ENCODE measurements at places on chromosomes 4 and X.
A peak's percentile ranks its signal among the peaks of the same experiment; 100 is the strongest.

- no peak for DNase-seq
Measured at GRCh38 chr4:93658443-93658842, 170.1 kb upstream of the ATOH1 start.

DNA sequence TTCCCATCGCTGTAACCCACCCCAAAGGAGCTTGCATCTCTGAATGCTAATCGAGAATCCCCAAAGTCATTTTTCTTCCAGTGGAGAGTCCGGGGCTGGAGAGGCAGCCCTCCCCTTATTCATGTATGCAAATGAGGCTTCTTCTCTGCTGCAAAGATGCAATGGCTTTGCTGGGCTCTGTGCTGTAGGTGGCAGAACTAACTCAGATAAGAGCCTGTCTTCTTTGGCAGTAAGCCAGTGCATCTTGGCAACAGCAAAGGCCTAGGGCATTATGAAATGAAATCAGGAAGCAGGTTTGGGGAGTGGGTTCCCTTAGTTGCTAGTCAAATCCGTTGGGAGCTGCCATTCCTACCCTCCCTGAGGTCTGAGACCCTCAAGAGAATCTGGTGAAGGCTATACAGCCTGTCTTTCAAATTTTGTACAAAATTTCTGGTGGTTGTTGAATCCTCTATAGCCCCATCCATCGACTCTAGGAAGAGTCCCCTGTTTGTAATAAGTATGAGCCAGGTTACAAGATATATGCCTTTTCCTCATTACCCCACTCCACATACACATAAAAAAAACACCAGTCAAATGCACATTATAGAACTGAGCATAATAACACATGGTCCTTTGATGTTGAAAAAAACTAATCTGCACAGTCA, 290.6 kb upstream of the TAPT1 start:
- DNase-seq, result no peak

DNA sequence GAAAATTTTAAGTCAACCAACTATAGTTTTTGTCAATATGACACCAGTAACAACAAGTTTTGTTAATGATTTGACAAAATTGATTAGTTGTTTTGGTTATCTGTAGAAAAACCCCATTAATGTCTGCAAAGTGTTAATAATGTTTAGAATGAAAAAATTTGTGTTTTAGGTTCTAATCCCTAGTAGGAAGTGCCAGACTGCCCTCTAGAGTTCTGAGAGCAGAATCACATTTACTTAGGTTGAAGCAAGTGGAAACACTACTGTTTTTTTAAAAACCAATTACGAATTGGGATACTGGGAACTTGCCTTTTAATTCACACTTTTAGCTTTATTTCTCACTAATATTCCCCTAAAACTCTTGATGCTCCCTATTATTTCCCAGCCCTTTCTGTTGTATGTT, 101.1 kb upstream of the CYLC1 start:
- no peak for DNase-seq

- no peak for DNase-seq
Measured at GRCh38 chr4:7128644-7129043, 60.8 kb upstream of the GRPEL1 start.

GRCh38 chr4:3037957-3038461, 36.3 kb downstream of the HTT-AS start:
- no peak for DNase-seq

DNA sequence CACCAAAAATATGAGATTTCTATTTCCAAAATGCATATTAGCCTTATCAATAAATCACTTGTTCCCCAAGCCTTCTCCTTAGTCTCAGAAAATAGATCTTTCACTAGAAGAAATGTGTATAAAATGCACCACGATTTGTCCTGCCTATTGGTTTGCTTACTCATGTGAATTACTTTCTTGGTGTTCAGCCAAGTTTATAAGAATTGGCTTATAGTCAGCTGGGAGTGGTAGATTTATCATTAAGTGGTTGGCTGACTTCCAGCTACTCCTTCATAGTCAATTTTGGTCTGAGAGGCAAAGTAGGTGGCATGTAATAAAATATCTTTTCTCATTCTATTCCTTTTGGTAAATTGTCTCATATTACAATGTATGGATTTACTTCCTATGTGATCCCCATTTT, 1.3 kb downstream of the SULT1E1 start:
- no peak for DNase-seq

GRCh38 chrX:49205443-49205842, 5.5 kb upstream of the SYP start:
- no peak for DNase-seq

- DNase-seq, result no peak
Measured at GRCh38 chrX:100404851-100405250, 5.2 kb downstream of the PCDH19 start.

DNA sequence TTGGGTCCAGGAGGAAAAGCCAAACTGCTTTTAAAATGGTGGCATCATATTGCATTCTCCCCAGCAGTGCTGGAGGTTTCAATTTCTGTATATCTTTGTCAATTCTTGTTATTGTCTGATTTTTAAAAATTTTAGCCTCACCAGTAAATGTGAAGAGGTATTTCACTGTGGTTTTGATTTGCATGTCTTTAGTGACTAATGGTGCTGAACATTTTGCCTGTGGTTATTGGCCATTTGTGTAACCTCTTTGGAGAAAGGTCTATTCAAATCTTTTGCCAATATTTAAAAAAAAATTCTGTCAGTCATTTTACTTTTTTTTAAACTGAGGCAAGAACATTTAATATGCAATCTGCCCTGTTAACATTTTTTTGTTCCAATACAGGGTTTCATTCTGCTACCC, 322.1 kb downstream of the TLL1 start:
- DNase-seq, result no peak

DNA sequence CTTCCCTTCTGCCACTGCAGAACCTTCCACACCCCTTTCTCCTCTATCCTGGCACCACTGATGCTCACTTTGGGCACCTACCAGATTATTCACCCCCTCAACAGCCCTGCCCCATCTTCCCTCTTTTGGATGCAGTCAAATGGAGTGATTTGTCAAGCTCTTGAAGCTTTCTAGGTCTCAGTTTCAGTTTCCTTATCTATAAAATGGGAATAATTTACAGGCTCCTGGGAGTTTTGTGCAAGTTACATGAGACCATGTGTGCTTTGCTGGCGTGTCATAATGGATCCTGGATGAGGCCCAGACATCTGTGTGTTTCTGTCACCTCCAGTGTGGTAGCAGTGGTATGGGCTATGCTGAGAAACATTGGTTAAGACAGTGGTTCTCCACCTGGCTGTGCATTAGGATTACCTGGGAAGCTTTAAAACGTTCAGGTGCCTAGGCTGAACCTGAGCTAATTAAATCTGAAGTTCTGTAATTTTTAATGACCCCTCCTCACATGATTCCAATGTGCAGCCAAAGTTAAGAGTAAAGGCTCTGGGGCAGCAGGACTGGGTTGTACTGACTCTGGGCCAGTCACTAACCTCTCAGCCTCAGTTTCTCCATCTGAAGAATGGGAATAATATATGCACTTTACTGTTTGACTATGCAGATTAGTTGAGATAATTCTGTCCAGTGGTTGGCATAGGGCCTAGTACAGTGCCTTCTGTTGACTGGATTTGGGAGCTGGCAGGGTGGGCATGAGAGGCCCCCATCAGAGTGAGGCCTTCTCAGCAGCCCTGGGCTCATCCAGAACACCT, 6.8 kb upstream of the MGST2 start:
- no peak for DNase-seq

- no peak for DNase-seq
Measured at GRCh38 chrX:15942307-15942706, 87.7 kb upstream of the AP1S2 start.

- no peak for DNase-seq
Measured at GRCh38 chrX:72123471-72124185, 8.1 kb downstream of the RTL5 start.

DNA sequence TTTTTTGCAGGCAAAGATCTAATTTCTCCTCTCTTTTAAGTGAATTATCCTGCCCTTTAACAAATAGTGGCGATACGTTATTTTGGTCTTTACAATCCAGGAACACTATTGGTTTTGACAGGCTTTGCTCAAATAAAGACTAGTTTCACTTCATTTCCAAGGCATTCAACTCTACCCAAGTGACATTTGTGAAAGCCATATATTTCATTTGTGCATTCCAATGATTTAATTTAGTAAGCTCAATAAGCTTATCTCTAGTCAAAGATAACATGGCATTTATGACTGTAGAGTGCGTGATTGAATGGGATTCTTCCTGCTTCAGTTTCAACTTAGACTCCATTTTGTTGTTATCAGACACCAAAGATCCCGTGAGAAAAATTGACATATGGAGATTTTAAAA, 959.8 kb downstream of the ADGRL3 start:
- no peak for DNase-seq

DNA sequence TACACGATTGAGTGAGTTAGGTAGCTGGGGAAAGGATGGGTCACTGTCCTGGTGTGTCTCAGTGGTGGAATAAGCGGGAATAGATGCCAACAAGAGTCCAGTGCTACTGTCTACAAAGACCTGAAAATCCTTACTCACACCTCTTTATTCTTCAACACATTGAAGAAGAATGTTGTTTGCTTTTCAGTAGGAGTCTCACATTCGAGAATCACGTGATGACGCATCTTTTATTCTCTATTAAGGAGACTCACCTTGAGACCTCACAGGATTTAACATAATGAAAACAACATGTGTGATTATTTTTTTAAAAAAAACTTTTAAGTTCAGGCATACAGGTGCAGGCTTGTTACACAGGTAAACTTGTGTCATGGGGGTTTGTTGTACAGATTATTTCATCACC, 75.2 kb downstream of the CD38 start:
- DNase-seq, result no peak

GRCh38 chr4:139530833-139531427, 25.1 kb downstream of the SETD7 start:
- DNase-seq, result peak; percentile 10

DNA sequence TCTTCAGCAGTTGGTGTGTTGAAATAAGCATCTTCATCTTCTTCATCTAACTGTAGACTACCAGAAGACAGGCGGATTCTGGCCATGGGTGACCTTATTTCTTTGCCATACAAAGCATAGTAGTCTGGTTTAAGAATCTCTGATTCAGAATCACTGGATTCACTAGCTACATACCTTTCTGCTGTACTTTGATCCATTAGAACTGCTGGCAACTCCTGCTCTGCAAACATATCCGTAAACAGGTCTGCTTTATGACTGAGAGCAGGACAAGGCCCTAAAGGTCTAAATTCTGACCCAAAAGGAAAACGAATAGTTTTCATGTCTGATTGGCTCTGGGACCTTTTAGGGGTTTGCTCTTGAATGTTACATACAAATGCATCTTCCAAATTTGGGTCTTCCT, 49.9 kb downstream of the FRMD7 start:
- DNase-seq, result no peak

- DNase-seq, result no peak
Measured at GRCh38 chr4:111127841-111128240, 505.0 kb upstream of the PITX2 start.

GRCh38 chr4:151809716-151810115, 48.9 kb upstream of the GATB start:
- DNase-seq, result no peak

DNA sequence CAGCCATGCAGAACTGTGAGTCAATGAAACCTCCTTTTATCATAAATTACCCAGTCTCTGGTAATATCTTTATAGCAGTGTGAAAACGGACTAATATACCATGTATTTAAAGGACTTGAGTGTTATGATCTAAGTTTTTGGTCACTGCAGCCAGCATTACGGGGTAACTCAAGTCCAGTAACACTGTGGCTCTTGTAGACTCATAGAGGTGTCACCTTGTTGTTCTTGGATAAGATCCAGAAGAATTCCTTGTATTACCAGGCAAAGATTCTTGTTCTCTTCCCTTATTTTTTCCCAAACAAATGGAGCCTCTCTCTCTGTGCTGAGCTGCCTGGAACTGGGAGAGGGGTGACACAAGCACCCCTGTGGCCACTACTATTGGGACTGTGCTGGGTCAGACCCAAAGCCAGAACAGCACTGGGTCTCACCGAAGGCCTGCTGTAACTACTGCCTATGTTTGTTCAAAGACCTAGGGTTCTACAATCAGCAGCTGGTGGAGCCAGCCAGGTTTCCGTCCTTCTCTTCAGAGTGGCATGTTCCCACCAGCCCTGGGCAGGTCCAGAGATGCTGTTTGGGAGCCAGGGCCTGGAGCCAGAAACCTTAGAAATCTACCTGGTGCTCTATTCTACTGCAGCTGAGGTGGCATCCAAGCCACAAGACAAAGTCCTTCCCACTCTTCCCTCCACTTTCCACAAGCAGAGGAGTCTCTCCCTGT, 43.7 kb upstream of the MED14 start:
- DNase-seq, result no peak

- DNase-seq, result no peak
Measured at GRCh38 chr4:88159229-88159725, 838 bp upstream of the ABCG2 start.

- DNase-seq, result no peak
Measured at GRCh38 chrX:22634083-22634482, 361.4 kb downstream of the CBLL2 start.

DNA sequence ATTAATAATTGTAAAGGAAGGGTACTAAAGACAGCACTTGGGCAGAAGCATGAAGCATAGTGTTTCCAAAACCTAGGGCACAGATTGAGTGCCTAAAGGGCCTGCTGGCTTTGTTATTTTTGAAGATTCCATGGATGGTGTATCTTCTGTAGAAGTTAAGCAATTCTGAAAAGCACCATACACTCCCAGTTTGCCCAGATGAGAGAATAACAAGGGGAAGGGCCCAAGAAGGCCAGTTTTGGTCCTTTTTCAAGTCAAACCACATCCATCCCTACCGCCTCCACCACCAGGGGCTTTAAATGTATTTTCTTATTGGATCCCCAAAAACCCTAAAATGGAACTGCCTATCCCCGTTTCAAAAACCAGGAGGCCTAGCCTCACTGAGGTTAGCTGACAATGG, 17.2 kb downstream of the SCARB2 start:
- no peak for DNase-seq

DNA sequence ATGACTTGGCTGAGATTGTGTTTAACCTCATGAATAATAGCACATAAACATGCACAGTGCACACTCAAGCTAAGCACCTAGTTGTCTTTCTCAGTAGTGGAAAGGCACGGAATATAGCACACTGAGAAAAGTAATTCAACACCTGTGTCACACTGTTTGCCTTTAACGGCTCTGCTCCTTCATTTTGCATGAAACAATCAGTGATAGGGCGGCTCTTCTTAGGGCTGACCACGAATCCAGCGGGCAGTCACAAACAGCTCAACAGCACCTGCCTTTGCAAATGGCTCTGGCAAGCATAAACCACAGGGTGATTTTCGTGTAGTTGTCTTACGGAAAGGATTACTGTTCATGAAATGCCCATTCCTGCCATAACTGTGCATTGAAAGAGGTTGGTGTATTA, 954.0 kb upstream of the TENM3 start:
- no peak for DNase-seq

GRCh38 chrX:143663755-143664154, 27.9 kb upstream of the SLITRK4 start:
- DNase-seq, result no peak

- no peak for DNase-seq
Measured at GRCh38 chrX:108439961-108440696, 491 bp downstream of the COL4A5 start.

DNA sequence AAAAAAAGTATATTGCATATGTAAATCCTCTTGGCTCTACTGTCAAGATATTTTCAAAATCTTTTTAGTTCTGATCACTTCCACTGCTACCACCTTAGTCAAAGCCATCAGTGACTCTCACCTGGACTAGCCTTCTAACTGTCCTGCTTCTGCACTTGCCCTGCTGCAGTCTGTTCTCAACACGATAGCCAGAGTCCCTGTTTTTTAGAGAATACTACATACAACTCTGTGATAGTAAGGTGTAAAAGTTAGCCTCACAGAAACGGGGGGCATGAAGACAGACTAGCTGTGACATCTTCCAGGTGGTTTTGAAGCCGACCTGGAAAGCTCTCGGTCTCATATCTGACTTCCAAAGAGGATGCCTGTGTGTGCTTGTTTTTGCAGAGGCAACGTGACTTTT, 24.7 kb downstream of the EIF2S3 start:
- DNase-seq, result no peak

GRCh38 chrX:80576806-80577533, 156.7 kb downstream of the TENT5D start:
- DNase-seq, result no peak
